Cerebellar nuclear complex (tissue), 1 donor: ENCODE measurements at places on chromosomes 11 and 22.

GRCh38 chr11:67248653-67249052 lies 17.6 kb upstream of the GRK2 start:
- no peak for DNase-seq

DNA sequence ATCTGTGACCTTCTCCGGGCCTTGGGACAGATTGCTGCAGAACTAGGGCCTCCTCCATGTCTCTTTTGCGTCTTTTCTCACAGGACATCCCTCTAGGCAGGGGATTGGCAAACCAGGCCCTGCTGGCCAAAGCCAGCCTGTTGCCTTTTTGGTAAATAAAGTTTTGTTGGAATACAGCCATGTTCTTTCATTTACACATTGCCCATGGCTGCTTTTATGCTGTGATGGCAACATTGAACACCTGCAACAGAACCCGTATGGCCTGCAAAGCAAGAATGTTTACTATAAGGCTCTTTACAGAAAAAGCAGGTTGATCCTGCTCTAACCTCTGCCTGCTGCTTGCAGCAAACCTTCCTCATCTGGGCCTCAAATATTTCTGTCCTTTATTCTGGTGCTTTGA lies 56.8 kb upstream of the B3GAT1 start:
- DNase-seq = no peak

DNA sequence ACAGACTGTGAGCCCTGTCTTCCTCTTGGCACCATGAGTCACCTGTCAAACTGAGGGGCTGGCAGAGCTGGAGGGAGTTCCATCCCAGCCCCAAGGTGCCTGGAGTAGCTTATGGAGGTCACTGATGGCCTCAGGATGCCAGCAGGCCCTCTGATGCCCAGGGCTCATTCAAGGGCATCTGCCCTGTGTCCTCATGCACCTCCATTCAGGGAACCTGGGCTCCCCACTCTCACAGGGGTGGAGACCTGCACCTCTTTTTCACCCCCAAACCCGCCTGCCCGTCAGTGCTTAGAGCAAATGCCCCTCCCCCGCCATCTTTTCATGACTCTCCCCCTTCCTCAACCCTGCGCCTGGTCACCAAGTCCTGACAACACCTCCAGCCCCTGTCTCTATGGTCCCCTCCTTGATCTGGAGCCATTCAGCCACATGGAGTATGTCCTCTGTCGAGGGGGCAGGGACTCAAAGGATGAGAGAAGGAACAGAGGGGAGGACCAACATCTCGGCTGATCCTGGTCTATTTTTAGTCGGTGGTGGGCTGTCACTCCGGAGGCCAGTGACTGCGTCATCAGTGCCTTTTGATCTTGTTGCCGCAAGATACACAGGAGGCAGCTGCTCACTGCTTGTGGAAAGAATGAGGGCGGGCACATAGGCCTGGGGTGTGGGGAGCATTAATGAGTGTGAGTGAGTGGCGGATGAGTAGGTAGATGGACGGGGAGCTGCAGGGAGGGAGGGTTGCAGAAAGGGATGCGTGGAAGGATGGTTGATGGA lies 72.2 kb downstream of the CDKN1C start:
- DNase-seq = no peak

DNA sequence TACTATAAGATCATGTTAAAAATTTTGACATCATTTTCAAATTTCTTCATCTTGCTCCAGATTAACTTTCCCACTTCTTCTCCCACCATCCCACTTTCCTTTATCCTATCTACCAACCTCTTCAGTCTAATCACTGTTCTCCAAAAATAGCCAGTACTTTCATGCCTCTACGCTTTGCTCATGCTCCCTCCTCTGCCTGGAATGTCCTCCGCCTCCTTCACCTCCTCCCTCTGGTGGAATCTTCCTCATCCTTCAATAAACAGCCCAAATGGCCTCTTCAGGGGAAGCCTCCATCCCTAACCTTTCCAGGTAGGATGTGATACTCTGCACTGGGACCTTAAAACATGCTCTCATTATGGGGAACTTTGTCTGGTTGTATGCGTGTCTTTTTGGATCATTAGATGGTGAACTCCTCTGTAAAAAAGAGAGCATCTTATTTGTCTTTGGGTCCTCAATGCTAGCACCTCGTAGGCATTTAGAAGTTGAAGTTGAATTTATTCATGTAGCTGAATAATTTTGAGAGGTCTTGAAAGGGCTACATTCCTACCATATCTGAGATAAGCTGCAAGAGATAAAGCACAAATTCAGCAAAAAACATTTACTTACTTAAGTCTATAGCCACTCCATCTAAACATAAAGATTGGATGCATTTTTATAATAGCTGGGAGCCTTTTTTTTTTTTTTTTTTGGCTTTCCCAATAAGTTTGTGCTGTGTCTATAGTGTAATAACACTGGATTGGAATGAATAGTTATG lies 8.0 kb upstream of the CSRP3 start:
- DNase-seq = no peak

DNA sequence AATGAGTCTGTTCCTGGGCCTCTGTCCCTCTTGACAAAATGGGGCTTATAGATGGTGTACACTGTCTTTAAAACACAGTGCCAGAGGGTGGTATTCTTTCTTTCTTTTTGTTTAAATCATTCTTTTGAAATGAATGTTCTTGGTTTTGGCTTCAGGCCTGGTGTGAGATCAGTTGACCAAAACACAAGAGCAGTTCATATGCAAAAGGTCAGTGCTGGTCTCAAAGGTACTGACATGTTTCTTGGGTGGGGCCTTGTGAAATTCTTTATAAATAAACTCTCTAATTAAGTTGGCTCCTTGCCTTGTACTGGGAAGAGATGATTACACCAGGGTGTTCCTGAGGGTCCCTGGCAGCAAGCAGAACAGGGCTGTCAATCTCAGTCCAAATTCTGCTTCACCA lies 110.0 kb downstream of the FBXO7 start:
- DNase-seq = no peak

GRCh38 chr22:36009085-36009484 lies 19.5 kb downstream of the RBFOX2 start:
- no peak for DNase-seq

- no peak for DNase-seq
Observed at GRCh38 chr11:7637447-7638157, 35.7 kb downstream of the CYB5R2 start.

DNA sequence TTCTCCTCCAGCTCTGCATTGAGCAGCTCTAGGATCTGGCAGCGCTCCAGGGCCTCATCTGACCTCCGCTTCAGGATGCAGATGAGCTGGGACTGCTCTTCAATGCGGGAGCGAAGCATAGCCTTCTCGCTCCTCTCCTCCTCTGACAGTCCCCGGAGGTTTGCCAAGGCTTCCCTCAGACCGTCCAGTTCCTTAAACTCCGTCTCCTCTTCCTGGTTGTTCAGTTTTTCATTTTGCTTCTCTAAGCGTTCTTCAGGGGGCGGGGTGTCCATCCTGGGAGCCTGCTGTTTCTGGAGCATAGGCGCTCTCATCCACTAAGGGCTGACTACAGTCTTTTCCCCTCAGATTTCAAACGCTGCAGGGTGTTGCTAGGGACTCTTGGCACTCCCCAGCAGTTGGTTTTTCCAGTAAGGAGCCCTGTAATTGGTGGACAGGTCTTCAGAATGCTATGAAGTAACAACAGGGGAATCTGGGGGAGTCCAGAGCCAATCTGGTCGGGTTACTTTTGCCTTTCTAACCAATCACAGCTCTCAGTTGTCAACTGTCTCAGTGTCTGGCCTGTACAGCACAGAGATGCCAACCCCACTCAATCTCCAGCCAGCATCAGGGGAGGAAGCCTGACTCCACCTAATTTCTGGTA lies at the start of gene CCDC89:
Gene CCDC89, minus strand, starts transcription at position 376 of the 640 bp plus-strand sequence. Its CDS starts 65 bp downstream, at position 311.
- DNase-seq = peak; percentile 98

- no peak for DNase-seq
Observed at GRCh38 chr11:27998552-27998951, 109.4 kb downstream of the KIF18A start.

- no peak for DNase-seq
Observed at GRCh38 chr11:1354125-1354938, 35.4 kb upstream of the BRSK2 start.

GRCh38 chr11:46272816-46273427 lies 4.5 kb upstream of the CREB3L1 start:
- no peak for DNase-seq

DNA sequence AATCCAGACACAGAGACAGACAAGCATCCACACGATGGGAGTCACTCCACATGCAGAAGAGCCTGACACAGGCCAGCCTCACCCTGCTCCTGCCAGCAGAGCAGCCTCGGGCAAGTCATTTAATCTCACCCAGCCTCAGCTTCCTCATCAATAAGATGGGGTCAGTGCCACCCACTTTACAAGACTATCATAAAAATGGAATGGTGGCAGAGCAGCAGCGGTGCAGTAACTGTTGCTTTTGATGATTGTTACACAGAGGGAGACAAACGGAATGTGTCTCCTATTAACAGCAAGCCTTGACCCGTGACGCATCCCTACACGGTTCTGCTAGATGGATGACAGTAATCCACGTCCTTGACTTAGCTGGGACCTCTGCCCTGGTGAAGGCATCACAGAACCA lies 26.0 kb upstream of the ARFGAP3 start:
- DNase-seq = no peak

DNA sequence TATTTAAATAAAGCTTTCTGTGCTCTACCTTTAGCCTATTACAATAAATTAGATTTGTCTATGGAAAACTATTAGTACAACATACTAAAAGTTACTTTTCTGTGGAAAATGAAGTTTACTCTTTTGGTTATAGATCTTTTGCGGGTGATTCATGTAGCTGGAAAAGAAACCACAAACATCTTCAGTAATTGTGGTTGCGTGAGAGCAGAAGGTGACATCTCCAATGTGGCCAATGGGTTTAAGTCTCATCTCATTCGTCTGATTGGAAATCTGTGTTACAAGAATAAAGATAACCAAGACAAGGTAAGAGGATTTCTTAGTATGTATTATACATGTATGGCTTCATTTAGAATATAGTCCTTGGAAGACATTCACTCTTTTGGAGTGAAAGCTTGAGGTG lies 68.6 kb downstream of the ATXN10 start:
- DNase-seq = no peak

DNA sequence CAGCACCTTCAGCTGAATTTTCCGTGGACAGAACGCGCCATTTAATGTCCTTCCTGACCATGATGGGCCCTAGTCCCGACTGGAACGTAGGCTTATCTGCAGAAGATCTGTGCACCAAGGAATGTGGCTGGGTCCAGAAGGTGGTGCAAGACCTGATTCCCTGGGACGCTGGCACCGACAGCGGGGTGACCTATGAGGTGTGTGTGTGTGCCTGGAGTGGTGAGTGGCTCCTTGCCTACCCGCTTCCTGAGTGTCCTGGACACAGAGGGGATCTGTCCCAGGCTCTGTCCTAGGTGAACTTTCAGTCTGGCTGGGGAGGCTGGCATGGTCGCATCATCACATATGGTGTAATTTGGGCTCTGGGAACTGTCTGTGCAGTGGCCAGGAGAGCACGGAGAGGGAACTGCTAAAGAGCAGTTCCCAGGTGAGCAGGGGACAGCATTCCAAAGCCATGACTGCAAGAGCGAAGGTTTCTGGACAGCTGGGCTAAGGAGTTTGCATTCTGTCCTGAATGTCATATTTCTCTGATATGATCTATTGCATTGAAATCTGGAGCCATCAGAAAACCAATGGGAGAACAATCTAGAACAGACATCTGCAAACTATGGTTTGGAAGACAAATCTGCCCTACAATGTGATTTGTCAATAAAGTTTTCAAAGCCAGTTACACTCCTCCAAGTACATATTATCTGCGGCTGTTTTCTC lies 104.3 kb downstream of the RRAS2 start:
- DNase-seq = no peak
